ENCODE measurements at places on chromosomes 12 and 14.

DNA sequence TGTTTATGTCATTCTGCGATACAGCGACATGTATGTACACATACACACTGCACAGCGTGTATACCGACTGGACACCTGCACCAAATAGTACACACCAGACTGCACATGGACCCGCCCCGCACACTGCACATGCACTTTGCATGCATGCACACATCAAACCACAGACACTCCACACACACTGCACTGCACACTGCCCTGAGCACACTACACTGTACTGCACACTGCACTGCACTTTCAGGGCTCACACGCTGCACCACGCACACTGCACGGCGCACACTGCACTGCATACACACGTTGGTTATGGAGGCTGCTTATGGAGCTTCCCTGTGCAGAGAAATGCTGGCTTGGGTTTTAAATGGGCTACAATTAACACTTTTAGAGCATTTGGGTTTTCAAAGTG is 1.6 kb downstream of the PAPLN start:
- no peak for DNase-seq

DNA sequence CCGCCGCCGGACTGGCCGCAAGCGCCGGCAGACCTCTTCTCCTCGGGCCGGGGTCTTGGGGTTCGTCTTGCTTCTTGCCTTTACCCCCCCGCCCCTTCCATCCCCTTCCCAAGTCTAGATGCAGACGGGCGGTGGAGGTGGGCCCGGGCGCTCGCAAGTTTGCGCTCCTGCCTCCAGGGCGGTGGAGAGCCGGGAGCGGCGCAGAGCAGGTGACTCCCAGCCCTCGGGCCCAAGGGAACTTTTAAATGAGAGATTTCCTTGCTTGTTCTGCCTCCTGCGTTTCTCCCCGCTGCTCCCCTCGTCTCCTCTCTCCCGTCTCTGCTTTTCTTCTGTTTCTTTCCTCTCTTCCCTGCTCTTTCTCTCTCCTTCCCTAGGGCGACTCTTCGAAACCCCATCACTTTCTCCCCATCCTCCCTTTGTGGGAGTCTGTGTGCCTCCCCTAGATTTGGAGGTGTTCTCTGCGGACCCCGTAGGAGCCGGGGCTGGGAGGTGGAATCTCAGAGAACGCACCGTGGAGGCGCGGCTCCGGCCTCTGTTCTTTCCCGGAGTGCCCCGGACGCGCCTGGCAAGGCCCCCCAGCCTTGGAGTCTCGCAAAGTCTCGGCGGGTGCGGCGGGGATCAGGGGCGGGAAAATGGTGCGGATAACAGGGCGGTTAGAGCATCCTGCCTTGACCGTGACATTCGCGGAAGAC is 114.7 kb upstream of the MYL2 start:
- DNase-seq, result no peak

DNA sequence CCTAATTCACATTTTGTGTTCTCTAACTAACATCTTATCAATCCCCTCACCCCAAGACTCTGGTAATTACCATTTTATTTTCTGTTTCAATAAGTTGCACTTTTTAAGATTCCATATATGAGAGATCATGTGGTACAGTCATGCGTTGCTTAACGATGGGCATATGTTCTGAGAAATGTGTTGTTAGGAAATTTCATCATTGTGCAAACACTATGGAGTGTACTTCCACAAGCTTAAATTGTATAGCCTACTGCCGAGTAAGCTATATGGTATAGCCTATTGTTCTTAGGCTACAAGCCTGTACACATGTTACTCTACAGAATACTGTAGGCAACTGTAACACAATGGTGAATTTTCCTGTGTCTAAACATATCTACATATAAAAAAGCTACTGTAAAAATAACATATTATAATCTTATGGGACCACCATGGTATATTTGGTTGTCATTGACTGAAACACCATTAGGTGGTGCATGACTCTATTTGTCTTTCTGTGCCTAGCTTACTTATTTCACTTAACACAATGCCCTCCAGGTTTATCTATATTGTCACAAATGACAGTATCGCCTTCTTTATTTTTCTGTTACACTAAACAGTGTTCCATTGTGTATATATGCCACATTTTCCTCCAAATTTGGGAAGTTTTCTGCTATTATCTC is 473.4 kb upstream of the LMO3 start:
- no peak for DNase-seq

DNA sequence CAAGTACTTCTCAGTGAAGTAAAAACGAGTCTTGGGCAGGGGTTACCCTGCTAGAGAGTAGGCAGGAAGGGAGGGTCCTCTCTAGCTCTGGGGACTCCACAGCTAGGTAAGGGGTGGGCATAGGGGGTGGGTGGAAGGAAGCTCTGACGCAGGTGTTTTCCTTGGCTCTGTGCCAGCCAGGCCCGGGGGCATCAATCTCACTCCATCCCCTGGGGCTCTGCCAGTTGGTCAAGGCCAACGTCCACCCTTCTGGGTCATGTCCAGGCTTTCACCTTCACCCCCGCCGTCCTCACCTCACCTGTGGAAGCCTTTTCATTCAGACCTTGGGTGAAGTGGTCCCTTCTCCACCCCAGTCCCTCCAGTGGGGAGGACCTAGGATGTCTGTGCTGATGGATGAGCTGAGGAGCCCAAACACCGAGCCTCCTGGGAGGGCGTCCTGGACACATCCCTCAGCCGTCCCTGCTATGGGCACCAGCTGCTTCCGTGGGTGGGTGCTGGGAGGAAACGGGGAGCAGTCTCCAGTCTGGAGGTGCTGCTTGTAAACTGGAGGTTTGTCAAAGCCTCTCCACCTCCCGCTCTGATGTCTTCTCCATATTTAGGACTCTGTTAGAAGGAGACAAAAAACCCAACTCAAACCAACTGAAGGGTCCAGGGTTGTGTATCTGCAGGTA is 71.5 kb upstream of the SFSWAP start:
- no peak for DNase-seq

- no peak for DNase-seq
Measured at GRCh38 chr14:94081386-94081820, 293 bp downstream of the IFI27L1 start.

DNA sequence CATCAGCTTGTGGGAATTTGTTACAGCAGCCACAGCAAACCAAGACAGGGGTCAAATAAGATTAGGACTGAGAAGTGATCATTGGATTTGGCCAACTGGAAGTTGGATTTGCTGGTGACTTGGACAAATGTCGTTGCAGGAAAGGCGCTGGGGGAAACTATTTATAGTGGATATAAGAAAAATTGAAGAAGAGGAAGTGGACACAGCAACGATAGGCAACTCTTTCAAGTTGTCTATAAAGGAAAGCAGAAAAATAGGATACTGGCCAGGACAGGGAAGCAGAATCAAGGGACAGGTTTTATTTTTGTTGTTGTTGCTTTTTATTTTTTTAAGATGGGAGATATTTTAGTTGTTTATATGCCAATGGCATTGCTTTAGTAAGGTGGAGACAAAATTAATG is 56.2 kb upstream of the RTRAF start:
- DNase-seq, result no peak

- no peak for DNase-seq
Measured at GRCh38 chr12:80710727-80711449, 3.5 kb downstream of the MYF6 start.

- no peak for DNase-seq
Measured at GRCh38 chr14:39440975-39441374, 8.7 kb upstream of the FBXO33 start.

GRCh38 chr12:30829876-30830275 is 75.1 kb upstream of the CAPRIN2 start:
- no peak for DNase-seq

- DNase-seq, result no peak
Measured at GRCh38 chr12:53887881-53888280, 50.8 kb upstream of the HOXC13 start.

DNA sequence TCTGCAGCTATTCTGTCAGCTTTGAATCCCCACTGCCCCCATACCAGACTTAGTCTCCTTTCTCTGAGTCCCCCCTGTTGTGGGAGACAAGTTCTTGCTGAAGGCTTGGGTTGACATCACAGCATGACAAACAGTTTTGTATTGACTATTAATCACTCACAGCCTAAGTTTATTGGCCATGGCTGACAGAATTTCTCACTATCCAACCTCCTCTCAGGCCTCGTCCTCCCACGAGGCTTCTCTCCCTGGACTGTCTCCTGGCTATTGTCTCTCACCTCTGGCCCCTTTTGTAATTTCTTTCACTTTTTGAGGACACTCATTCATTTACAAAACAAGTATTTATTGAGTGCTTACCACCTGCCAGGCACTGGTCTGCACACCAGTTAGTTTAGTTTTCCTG is 35.2 kb upstream of the DCD start:
- no peak for DNase-seq

GRCh38 chr12:54416687-54417603 is 2.1 kb downstream of the ITGA5 start:
- DNase-seq, result peak; percentile 46

- no peak for DNase-seq
Measured at GRCh38 chr14:23632461-23633159, 3.6 kb upstream of the DHRS2 start.

GRCh38 chr14:89356927-89357326 is 60.1 kb downstream of the FOXN3 start:
- DNase-seq, result no peak

DNA sequence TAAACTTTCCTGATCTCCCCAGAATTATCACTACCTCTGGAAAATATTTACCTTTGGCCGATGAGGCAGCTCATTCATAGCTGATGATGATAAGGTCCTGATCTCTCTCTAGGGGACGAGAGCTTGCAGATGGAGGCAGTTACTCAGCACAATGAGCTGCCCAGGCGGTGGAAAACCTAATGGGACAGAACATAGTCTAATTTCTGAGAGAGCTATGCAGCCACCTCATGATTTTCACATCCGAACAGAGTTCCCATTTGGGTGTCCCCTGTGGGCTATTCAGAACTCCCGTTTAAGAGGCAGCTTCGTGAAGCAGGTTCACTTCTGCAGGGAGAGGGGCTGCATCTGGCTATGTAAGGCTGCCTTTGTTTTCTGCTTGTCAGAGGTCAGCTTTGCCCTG is 724.6 kb upstream of the TMEM132C start:
- no peak for DNase-seq

- DNase-seq, result no peak
Measured at GRCh38 chr12:86104087-86104486, 152.1 kb downstream of the MGAT4C start.

- DNase-seq, result no peak
Measured at GRCh38 chr12:29148596-29148910, 525 bp upstream of the FAR2 start.

DNA sequence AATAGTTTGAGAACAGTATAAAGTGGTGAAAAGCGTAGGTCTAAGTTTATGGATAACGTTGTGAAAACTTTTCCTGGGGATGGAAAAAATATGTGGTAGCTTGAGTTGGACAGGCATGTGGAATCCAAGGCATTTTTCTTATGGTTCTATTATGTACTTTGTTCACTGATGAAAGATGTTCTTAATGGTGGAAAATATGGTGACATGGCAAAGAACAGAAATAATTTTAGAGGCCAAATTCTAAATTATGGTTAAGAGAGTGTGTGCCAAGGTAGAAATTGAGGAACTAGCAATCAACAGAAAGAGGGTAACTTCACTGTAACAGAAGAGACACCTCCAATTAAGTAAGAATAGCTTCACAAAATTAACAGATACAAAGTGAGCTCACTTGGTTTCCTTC is 427.8 kb downstream of the SLC6A15 start:
- no peak for DNase-seq

Measured in amniotic epithelial cell (primary cell).